ENCODE measurements at places on chromosomes 7 and 10. TPM values are rescaled to one million over a fixed set of nuclear protein-coding genes. Genes with fewer than 3 reads are reported as not detected.

The TBC1D12 gene
- 16.9 TPM for total RNA-seq

The GLUD1 gene
- total RNA-seq = 236 TPM

The ZNF853 gene
- 0.32 TPM for total RNA-seq

The PPP1R17 gene
- not detected for total RNA-seq

The SSC4D gene
- total RNA-seq = 0.32 TPM

The CRTAC1 gene
- not detected for total RNA-seq

The LRMDA gene
- total RNA-seq = 1.5 TPM

The HOXA3 gene
- total RNA-seq = not detected

The SEC31B gene
- 7.1 TPM for total RNA-seq

The RHBDD2 gene
- 28.7 TPM for total RNA-seq

The INHBA gene
- 78.7 TPM for total RNA-seq

The TRPV6 gene
- not detected for total RNA-seq

The SLC39A12 gene
- not detected for total RNA-seq

The SEC61G gene
- total RNA-seq = 199 TPM

The CFAP70 gene
- 1.3 TPM for total RNA-seq

The PRR15 gene
- not detected for total RNA-seq

The LRIT1 gene
- total RNA-seq = not detected

The PNLIP gene
- total RNA-seq = not detected

The ATRNL1 gene
- total RNA-seq = 0.65 TPM

The GRB10 gene
- total RNA-seq = 55.3 TPM

The CALHM2 gene
- total RNA-seq = 51.1 TPM

The CHAT gene
- total RNA-seq = not detected

The ASIC3 gene
- total RNA-seq = 0.12 TPM

The SKIDA1 gene
- 2.8 TPM for total RNA-seq

The CCDC172 gene
- not detected for total RNA-seq

The PCDH15 gene
- 0.36 TPM for total RNA-seq

The SDK1 gene
- 0.24 TPM for total RNA-seq

The UTF1 gene
- not detected for total RNA-seq

The SEMA3D gene
- total RNA-seq = 32.7 TPM

The ADARB2 gene
- not detected for total RNA-seq

The SLC13A1 gene
- not detected for total RNA-seq

The ENTPD1 gene
- total RNA-seq = 0.32 TPM

The DLG5 gene
- 54.2 TPM for total RNA-seq

The CTAGE8 gene
- 1.6 TPM for total RNA-seq

The TAC1 gene
- not detected for total RNA-seq

The TMEM213 gene
- total RNA-seq = not detected

The H2BK1 gene
- total RNA-seq = not detected

The AGMO gene
- 0.65 TPM for total RNA-seq

The MMD2 gene
- total RNA-seq = not detected
